ENCODE measurements at places on chromosomes 13 and 19.

DNA sequence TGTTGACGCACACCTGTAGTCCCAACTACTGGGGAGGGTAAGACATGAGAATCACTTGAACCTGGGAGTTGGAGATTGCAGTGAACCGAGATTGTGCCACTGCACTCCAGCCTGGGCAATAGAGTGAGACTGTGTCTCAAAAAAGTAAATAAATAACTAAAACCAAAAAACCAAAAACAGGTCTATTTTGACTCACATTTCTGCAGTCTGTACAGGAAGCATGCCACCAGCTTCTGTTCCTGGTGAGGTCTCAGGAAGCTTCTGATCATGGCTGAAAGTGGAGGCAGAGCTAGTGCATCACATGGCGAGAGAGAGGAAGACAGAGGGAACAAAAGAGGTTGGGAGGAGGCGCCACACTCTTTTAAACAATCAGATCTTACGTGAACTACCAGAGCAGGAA is 142.5 kb downstream of the ITGBL1 start:
- DNase-seq: no peak

DNA sequence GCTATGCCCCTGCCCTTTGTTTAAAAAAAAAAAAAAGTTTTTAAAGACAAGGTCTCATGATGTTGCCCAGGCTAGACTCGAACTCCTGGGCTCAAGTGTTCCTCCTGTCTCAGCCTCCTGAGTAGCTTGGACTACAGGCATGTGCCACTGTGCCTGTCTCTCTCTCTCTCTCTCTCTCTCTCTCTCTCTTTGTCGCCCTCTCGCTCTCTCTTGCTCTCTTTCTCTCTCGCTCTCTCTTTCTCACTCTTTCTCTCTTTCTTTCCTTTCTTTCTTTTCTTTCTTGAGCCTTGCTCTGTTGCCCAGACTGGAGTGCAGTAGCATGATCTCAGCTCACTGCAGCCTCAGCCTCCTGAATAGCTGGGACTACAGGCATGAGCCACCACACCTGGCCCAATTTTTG is 7.5 kb downstream of the COX6B1 start:
- DNase-seq: no peak

DNA sequence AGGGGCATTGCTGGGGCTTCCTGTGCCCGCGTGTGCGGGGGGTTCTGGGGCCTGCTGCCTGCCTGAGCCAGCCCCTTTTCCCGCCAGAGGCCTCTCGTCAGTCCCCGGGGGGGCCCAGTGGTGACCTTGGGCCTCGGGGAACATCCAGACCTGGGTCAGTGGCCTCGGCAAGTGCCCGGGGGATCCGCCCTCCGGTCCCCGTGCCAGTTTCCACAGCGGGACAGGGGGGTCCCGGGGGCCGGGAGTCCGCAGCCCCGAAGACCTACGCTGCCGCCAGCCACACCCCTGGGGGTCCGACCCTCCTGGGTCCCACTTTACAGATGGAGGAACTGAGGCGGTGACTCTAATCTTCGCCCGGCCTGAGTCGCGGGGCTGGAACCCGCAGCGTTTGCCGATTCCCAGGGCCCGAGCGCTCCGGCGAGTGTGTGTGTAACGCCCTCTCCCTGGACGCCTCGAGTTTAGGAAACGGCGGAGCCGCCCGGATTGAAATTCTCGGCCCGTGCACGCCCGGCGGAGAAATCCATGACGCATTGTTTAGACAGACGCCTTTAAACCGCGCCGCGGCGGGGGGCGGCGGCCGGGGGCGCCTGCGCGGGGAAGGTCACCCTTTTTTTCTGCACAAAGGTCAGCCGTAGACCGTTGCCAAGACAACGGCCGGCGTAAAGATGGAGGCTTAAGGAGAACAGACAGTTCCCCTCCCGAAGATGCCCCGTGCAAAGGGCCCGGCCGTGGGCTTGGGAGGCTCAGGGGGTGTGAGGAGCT is 39.3 kb downstream of the EFNA2 start:
- DNase-seq: peak; percentile 40

GRCh38 chr13:33870046-33870668 is 52.2 kb downstream of the RFC3 start:
- no peak for DNase-seq

DNA sequence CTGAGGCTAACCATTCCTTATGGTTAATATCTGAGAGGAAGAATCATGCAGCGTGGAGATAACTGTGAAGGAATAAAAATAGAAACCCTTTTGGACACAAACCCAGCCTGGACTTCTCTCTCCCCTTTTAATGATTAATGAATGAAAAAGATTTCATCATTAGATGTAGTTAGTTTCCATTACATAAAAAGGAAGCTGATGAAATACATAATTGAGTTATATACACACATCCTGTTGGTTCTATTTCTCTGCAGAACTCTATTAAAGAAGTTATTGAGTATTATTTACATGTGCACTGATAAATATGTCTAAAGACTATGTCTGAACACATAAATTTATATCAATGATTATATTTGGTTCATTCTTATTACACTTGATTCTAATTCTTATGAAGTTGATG is 465.3 kb downstream of the GPC5 start:
- DNase-seq: no peak

DNA sequence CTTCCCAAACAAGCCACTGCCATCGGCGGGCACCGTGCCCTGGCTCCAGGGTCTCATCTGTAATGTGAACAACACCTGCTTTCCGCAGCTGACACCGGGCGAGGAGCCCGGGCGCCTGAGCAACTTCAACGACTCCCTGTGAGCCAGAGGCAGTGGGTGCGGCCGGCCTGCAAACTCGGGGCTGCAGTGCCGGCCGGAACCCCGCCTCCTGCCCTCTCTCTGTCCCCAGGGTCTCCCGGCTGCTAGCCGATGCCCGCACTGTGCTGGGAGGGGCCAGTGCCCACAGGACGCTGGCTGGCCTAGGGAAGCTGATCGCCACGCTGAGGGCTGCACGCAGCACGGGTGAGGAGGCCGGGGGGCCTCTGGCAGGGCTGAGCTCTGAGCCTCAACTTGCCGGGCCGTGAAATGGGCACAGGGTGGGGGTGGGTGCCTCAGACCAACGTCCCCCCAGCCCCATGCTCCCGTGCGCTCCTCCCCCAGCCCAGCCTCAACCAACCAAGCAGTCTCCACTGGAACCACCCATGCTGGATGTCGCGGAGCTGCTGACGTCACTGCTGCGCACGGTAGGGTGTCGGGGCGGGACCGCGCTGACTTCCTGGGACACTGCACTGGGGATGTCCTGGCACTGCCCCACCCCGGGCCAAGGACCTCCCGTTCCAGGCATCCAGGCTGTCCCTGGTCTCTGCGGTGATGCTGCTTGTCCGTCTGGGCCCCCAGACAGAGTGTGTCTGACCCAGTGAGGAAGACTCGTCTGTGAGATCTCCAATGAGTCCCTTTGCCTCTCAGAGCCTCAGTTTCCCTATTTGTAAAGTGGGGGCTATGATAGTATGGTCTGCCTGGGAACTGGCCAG is 2.2 kb downstream of the ABCA7 start:
- no peak for DNase-seq

DNA sequence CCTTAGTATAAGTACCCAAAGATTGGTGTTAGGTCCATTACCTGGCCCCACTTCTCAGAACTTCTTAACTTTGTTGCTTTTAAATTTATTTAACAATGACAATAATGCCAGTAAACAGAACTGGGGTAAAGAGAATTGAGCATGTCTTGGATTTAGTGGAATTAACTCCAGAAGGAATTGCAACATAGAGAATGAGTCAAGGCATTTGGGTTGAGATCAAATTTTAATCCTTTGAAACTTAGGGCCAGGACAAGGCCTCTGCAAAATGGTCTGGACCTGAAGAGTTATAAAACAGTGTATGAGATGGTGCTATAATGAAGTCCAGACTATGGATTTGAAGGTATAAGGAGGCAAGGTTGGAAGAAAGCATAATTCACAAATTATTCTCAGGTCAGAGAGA is 1030.4 kb downstream of the SLITRK5 start:
- DNase-seq: no peak

DNA sequence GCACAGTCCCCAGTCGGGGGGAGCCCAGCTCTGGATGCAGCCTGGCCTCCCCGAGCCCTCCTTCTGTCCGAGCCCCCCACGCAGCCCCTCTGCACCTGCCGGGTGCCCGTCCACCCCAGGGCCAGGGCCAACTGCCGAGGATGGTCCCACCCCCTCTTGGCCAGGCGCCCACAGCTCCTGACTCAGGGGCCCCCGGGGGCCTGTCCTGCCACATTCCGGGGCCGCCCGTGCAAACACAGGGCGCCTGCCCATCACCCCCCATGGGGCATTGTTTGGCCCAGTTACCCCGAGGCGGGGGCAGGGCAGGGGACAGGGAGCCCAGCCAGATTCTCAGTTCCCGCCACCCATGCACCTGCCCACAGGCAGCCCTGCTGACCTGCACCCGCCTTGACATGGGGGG is 5.3 kb upstream of the TCF3 start:
- DNase-seq: no peak

DNA sequence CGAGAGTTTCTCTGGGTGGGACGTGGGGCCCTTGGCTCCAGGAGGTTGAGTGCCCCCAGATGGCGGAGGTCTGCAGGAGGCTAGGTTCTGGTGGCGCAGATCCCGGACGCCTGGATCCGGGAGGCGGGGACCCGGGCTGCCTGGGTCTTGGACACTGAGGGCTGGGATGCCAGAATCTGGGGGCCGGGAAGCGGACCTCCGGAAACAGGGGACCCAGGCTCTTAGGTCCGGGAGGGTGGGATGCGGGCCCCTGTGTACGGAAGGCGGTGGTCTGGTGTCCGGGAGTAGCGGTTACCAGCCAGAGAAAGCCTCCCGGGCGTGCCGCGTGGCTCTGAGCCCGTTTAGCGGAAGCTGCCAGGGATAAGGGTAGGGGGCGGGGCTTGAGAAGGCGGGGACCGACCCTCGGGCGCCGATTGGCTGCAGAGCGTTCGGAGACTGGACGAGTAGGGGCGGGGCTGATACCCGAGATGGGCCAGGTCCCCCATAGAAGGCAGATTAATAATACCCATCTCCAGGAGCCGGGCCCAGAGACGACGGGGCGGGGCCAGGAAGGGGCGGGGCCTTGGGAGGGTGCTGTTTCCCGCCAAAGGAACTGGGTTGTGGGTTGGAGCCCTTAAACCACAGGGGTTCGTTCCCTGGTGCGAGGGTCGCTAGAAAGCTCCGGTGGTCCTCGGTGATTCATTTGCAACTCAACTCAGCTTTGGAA is at the start of gene SLC1A5:
Gene SLC1A5 (minus strand): TSS at position 333 of the 706 bp plus-strand sequence. CDS start 629 bp downstream, outside the sequence.
- peak; percentile 99 for DNase-seq

GRCh38 chr19:30999726-31000125 is 349.5 kb downstream of the TSHZ3 start:
- DNase-seq: no peak

DNA sequence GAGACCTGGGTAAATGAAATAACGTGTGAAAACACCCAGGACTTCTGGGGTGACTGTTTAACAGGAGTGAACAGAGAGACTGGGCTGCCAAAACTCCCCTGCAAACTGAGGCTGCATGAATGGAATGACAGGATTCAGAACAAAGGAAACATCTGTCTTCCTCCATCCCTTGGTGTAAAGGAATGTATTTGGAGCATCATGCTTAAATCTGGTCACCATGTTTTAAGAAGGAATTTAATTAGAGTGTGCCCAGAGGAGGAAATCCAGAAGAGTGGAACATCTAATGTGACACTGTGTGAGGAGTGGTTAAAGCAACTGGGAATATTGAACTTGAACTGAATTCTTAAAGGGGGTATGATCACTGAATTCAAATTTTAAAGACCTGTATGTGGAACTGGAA is 437.2 kb downstream of the LIG4 start:
- no peak for DNase-seq

GRCh38 chr13:84430015-84430414 is 547.7 kb upstream of the SLITRK1 start:
- DNase-seq: no peak

GRCh38 chr19:41319500-41320184 is 9.7 kb downstream of the CCDC97 start:
- DNase-seq: no peak

GRCh38 chr19:41546961-41547360 is 29.0 kb upstream of the CEACAM21 start:
- no peak for DNase-seq

DNA sequence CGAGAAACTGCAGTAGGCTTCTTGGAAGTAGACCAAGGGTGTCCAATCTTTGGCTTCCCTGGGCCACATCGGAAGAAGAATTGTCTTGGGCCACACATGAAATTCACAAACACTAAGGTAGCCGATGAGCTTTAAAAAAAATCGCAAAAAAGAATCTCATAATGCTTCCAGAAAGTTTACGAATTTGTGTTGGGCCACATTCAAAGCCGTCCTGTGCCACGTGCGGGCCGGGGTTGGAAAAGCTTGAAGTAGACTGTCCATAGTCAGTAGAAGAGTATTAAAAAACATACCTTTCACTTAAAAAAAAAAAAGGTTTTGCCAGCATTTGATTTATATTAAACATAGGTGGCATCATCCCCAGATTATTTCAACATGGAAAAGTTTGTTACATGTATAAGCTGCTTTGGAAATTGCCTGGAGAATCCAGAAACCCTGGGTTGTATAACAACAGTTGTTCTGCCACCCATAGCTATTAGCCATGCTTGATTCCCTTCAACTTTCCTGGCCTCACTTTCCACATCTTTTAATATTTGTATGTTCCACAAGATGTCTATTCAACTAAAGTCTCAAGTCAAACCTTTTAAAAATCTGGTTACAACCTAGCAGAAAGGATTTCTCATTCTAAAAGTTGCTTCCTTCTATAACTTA is 1.0 kb downstream of the IFT88 start:
- no peak for DNase-seq

- peak; percentile 63 for DNase-seq
These were observed at the start of gene ARL11 for GRCh38 chr13:49627831-49628652. Gene ARL11 (plus strand): TSS chr13:49628507. CDS start chr13:49630448, 1,941 bp downstream.

DNA sequence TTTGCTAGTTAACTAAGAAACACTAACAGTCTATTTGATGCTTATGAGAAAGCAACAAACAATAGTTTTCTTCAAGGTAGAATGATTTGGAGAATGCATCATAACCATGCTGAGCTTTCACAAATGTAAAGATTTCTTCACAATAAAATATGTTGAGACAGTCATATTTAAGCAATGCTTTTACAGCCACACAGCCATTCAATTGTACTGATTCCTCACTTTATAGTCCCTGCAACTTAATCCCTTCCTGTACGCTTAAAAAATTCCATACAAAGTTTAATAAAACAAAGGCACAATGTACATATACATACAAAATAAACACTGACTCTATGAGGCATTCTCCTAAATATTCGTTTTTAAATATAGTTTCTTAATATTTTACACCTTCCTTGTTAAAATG is 4.7 kb upstream of the ACOD1 start:
- DNase-seq: no peak

GRCh38 chr19:42334697-42335373 is 9.4 kb downstream of the MEGF8 start:
- no peak for DNase-seq

- DNase-seq: no peak
These were observed 18.0 kb downstream of the SLC5A5 start for GRCh38 chr19:17889609-17890214.
